ENCODE measurements at places on chromosomes 16 and 17. TPM values are rescaled to one million over a fixed set of nuclear protein-coding genes. Genes with fewer than 3 reads are reported as not detected.

The SDK2 gene
- 44.0 TPM for polyA plus RNA-seq

The KRT31 gene
- 2.3 TPM for polyA plus RNA-seq

DNA sequence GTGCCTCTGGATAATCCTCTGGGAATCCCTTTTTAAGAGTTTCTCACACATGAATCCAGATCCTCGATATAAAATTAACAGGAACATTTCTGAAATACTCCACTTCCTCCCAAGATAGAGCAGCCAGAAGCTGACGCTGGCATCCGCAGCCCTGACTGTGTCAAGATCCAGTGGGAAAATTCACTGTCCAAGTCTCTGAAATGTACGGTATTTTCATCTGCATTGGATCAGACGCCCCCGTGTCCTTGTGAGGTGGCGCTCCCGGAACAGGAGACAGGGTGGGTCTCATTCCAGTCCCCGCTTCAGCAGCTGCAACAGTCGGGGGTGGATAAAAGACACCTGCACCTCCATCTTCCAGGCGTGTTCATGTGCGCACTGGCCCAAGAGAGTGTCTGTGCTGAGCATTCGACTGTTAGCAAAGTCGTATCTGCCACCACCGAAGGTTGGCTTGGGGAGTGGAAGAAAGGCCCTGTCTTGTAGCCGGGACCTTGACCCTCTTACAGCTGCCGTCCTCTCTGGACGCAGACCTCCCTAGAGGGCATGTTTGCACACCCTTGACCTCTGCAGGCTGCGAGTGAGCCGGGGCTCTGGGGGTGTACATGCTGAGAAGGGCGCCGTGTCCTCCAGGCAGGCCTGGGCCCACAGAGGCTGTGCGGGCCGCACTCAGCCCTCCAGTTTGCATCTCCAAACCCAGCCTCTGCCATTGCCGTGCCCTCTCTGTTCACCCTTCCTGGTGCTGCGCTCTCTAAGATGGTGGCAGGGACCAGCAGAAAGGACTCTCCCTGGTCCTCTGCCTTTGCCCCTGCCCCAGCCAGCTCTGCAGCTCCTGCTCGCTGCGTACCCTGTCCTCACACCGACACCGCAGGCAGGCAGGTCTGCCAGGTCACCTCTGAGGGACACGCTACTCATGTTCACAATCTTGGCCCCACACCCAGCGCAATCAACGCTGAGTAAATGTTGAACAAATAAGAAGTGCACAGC lies 72.0 kb upstream of the CHMP6 start:
- DNase-seq = no peak

- DNase-seq = no peak
Measured at GRCh38 chr16:14101415-14101814, 30.3 kb downstream of the MRTFB start.

The PIK3R5 gene
- 2.2 TPM for polyA plus RNA-seq

DNA sequence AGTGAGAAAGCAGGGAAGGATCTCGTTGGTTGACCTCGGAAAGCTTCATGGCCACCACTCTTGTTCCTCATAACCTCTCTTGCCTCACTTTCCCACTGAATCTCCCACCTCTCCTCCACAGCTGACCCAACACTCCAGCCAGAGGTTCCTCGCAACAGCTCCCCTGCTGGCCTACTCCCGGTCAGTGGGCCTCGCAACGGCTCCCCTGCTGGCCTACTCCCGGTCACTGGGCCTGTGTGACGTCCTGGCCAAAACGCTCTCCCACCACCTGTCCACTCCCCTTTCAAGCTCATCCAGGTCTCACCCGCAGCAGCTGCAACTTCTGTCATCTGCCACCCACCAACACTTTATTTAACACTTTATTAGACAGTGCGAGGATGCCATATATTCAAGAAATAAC lies 149.1 kb downstream of the VPS53 start:
- no peak for DNase-seq

Data from hindlimb muscle (tissue), 1 donor.